Naive thymus-derived CD8-positive, alpha-beta T cell (primary cell): ENCODE measurements at places on chromosomes 6 and 20. TPM values are rescaled to one million over a fixed set of nuclear protein-coding genes. Genes with fewer than 3 reads are reported as not detected.

GRCh38 chr6:91281901-91282300 lies 695.0 kb upstream of the MAP3K7 start:
- DNase-seq: no peak

- no peak for DNase-seq
These were observed 74.3 kb downstream of the ERMARD start for GRCh38 chr6:169825558-169826225.

Gene FOXP4
- total RNA-seq: 3.9 TPM

DNA sequence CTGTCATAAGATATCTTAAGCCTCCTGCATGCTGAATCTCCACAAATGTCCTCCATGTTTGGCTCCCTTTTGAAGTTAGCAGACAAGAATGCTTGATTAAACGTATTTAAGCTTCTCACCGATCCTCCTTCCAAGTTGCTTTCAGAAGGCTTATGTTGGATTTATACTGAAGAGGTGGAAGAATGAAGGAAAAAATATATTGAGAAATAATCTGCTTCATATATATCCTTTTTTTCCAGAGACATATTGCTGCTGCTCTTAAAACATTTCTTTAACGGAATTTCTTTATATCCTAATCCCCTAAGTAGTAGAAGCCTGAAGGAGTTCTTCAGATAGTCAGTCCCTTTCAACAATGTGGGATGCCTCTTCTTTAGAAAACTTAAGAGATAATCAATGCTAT lies 329.0 kb upstream of the MARCKS start:
- DNase-seq: no peak

DNA sequence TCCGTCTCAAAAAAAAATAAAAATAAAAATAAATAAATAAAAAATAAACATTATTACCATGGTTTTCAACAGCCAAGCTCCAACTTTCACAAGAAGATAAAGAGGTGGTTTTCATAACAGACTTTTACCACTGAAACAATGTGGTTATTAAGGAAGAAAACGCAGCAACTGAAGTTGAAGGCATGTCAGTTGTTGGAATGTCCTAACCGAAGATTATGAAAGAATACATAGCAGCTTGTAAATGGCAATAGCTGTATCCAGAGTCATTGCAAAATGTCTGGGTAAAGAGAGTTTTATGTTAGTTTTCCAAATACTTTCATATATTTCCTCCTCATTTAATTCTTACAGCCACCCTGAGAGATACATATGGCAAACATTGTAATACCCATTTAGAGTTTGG lies 161.6 kb upstream of the MARCKS start:
- no peak for DNase-seq

- no peak for DNase-seq
These were observed 27.9 kb upstream of the CCR6 start for GRCh38 chr6:167094820-167095637.

DNA sequence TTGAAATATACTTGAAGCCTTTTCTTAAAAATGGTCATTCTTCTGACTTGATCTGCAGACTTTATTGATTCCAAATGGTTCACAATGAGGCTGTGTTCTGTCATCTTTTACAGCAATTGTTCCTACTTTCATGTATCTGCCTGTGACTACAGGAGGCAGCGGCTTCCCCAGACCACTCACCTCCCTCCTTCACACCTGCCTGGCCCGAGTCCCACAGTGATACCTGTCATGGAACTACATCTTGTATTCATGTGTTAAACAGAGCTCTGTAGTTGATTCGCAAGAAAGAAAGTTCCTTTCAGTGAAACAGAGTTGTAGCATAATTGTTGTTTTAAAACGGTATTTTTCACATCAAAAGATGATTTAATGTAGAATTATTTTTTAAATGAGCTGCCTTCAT lies 673.5 kb upstream of the AGPAT4 start:
- DNase-seq: no peak

DNA sequence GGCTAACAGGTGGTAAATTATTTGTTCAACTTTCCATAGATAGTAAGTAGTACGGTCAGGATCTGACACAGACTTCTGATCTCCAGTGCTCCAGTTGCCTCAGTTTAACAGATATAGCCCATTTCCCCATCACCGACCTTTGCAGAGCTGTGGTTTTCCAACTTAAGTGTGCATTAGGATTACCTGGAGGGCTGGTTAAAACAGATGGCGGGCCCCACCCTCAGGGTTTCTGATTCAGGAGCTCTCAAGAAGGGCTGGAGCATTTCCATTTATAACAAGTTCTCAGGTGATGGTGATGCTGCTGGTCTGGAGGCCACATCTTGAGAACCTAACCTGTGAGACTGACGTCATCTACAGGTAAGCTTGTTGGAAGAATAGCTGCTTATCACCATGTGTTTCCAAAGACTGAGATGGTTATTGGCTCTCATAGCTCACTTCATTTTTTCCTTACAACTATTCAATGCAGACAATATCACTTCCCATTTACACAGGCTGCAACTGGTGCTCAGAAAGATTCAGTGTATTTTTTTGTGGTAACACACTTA lies 360.1 kb upstream of the CHD6 start:
- DNase-seq: no peak

- DNase-seq: no peak
These were observed 15.7 kb downstream of the MANEA start for GRCh38 chr6:95593025-95593424.

- DNase-seq: no peak
These were observed 29.0 kb upstream of the TCP11 start for GRCh38 chr6:35170166-35170565.

Gene BMP2
- total RNA-seq: not detected

Gene MEI4
- 0.14 TPM for total RNA-seq

DNA sequence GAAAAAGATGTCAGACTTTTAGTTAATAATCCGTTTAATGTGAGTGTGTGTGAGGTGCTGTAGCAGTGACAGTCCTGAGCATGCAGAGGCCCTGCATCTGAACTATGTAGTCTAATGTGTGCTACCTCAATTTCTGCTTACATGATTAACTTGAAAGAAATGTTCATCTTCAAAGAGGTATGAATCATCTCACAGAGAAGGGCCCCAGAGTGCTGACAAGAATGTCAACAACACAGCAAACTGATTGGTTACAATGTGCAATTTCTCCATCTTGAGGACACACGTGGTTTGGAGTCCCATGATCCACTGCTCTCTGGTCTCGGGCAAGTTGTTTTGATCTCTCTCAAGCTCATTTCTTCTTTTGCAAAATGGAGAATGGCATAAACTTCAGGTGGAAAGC lies 61.7 kb upstream of the EMILIN3 start:
- DNase-seq: peak; percentile 50

Gene ANKRD66
- total RNA-seq: not detected

DNA sequence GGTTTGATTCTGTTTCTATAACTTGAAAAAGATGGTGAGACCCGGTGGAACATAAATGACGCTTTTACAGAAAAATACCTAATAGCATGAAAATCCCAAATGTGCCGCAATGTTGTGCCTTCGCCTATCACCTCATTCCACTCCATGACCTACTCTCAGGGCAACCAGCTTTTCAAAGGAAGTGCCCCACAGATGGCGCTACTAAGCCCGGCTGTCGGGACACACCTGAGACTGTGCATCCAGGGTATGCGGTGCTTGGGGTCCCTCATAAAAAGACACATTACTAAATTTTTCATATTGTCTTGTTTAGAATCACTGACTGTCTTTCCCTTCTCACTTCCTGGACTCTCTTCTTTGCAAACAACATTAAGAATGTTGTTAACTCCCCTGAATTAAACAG lies 145.5 kb upstream of the RPS6KA2 start:
- no peak for DNase-seq

Gene GRM4
- not detected for total RNA-seq

Gene SPATS1
- total RNA-seq: not detected

DNA sequence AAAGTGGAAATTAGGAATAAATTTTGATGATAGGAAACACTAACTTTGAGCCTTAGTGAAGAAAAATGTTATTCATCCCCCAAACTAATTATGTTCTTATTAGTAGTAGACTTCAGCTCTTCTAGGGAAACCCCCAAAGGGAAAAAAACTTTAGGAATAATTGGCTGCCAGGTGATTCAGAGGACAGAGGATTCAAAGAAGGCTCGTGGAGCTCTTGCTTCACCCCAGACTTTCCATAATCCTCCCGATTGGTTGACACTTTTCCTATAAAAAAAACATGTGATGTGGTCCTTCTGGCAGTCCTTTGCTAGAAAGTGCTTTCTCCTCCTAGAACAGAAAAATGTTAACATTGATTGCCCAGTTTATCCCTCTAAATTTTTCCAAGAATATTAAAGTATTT lies 5.6 kb upstream of the CCDC170 start:
- no peak for DNase-seq

- no peak for DNase-seq
These were observed 228.0 kb upstream of the PLN start for GRCh38 chr6:118319894-118320649.

DNA sequence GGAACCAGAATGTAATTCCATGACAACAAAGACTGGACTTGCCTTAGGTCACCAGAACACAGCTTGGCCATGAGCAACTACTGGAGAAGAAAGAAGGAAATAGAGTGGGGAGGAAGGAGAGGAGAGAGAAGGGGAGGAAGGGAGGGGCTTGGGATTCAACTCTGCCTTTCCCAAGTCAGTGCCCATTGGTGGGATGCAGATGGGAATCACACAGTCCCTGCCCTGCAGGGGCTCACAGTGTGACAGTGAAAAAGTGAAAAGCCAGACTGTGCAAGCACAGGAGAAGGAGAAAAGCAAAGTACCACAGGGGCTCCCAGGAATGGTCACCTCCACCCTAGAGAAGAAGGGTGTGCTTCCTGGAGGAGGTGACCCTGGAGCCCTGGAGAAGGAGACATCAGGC lies 14.0 kb downstream of the RIMS4 start:
- no peak for DNase-seq

- no peak for DNase-seq
These were observed 87.3 kb downstream of the FAM120B start for GRCh38 chr6:170393807-170394399.

Gene PROKR2
- not detected for total RNA-seq

Gene FAM217B
- total RNA-seq: 47.3 TPM

GRCh38 chr20:42609618-42610017 lies 580.1 kb downstream of the PTPRT start:
- DNase-seq: no peak

Gene ASIP
- not detected for total RNA-seq

Gene ACSS1
- 56.7 TPM for total RNA-seq

DNA sequence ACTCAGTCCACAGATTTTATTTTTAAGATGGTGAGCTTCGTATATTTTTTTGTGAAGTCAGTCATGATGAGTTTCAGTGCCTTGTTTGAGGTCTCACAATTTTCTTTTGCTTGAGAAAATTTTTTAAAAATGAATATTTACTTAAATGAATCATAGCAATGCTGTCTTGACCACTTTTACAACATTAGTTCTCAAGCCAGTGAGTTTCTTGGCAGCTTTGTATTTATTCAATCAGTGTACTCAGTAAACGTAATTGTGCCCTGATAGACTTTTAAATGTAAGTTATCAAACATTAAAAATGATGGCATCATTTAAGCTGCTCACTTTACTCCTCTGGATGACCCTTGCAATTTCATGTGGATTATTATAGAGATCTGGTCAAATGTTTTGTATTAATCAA lies 261.4 kb downstream of the KHDC1L start:
- no peak for DNase-seq

DNA sequence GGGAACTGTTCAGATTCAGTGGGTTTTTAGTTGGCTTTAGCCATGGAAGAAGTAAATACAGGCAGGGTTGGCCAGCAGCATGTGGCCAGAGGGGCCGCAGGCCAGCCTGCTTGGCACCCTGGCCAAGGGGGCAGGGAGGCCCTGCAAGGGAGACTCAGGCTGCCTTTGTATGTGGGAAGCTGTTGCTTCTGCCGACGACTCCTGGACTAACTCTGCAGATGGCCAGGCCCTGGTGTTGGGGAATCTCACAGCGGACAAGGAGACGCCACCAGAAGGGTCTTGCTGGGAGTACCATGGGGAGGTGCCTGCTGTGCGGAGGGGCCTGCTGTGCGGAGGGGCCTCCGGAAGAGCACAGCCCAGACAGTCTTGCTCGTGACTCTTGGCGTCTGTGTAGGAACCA lies 25.2 kb downstream of the PYGB start:
- no peak for DNase-seq

Gene KCNG1
- 1.8 TPM for total RNA-seq

- DNase-seq: no peak
These were observed 39.9 kb downstream of the EDN3 start for GRCh38 chr20:59340201-59340885.

- peak; percentile 11 for DNase-seq
These were observed 50.0 kb downstream of the SYNJ2 start for GRCh38 chr6:158031381-158032353.

Gene RBM38
- total RNA-seq: 117 TPM

DNA sequence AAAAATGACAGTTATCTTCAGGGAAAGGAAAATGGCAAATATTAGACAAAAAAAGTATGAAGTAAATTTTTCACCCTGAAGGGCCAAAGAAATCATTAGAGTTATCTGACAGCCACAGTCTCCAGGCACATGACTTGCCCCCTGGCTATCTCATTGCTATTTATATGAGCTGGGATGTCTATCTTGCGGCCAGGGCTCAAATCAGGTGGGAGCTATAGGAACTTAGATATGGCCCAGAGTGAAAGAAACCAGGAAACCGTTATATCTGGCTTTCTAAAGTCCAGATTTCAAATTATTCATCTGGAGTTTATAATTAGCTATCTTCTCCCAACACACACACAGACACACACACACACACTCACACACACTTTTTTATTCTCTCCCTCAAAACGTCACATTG lies 135.3 kb upstream of the EEF1E1 start:
- no peak for DNase-seq

DNA sequence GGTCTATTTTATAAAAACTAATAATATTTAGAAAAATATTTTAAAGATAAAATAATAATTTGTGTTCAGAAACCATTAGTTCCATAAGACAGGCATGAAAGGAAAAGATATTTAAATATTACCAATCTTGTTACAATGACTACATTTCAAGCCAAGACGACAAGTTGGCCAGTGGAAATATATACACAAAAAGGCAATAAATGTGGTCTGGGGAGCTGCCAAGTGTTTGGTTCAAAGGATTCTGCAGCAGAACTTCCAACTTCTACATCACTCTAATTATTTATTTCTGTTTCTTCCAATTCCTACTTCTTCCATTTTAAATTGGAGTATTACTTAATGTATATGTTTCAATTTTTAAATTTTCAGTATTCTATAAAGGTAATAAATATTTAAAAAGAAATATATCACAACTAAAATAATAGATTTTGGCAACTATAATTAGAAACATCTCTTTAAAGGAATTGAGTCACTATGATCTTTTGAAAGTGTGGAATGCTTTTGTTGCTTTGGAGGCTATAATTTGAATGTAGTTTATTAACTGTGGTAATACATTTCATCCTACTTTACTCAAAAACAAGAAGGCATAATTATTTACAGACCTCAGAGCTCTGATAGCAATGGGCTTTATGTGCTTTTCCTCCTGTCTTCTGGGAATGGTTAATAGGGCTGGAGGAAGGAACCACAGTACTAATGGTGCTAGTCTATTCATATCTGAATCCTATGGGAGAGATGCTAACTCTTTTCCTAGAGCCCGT lies 129.7 kb upstream of the FAM184A start:
- no peak for DNase-seq

GRCh38 chr20:38722683-38723016 lies 1.6 kb upstream of the SLC32A1 start:
- DNase-seq: no peak

- DNase-seq: no peak
These were observed 10.9 kb upstream of the BNIP5 start for GRCh38 chr6:36347621-36348020.
